ENCODE measurements at places on chromosomes 2 and 18.

GRCh38 chr2:74558284-74559230, 4.0 kb downstream of the DOK1 start:
- no peak for DNase-seq

DNA sequence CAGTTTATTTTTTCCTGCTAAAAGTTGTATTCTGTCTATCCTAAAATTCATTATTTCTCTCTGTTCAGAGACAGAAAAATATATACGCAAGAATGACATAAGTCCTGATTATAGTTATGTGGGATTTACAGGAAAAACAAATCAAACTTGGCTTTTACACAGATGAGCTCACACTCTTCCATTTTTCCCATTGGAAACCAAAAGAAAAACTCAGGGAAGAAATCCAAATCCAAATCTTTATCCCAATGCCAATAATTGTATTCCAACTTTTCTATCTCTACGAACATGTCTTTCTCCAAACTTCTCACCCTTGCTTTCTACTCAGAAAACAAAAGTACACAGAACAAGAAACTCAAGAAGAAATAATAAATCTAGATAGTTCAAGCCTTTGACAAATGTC, 249.1 kb upstream of the TMEFF2 start:
- no peak for DNase-seq

DNA sequence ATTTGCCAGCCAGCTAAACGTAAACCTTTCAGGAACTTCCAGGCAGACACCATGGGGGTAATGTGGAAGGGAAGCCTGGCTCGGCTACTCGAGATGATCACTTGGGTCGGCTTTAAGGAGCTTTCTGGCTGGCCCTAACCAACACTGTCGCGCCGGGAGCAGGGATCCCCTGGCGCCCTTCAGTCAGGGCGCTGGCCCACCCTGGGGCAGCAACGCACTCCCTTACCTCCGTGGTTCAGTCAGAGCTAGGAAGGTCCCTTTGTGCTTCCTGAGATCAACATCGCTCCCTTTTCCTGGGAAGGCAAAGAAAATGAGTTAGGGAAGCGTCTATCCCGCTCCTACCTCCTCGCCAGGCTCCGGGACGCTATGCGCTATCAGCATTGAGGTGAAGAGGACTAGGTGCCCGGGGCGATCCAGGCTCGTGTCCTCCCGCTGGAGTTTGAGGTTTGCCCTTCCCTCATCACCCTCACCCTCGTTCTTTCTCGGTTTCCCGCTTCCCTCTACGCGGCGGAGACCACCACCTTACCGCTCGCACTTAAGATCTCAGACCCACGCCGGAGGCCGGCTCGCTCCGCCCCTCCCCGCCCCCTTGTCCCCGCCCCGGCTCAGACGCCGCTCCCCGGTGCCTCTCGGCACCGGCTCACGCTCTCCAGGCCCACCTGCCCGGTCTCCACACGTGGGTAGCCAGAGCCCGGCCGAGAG, 449 bp upstream of the ATRAID start:
- no peak for DNase-seq

- no peak for DNase-seq
These were observed 241.1 kb upstream of the LRRTM1 start for GRCh38 chr2:80545420-80546210.

DNA sequence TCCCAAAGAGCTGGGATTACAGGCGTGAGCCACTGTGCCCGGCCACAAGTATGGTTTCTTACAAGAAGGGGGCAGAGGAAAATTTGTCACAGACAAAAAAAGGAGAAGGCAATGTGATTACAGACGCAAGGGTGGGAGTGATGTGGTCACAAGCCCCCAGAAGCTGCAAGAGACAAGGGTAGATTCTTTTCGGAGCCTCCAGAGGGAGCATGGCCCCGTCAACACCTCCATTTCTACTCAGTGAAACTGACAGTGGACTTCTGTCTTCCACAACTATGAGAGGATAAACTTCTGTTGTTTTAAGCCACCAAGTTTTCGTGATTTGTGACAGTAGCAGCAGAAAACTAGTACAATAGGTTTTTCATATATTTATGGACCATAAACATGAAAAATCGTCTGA, 2.1 kb upstream of the TCF7L1 start:
- DNase-seq: no peak

- DNase-seq: no peak
These were observed 429 bp downstream of the C2orf76 start for GRCh38 chr2:119366161-119366648.

DNA sequence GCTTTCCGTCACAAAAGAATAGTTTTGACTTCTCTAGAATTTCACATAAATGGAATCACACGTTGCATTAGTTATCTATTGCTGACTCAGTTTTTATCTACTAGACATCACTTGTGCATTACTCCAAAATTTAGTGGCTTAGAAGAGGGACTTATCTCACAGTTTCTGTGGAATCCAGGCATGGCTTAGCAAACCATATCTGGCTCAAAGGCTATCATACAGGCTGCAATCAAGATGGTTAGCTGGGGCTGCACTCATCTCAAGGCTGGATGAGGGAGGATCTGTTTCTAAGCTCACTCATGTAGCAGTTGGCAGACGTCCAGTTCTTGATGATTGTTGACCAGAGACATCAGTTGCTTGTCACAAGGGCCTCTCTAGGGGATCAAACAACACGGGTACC, 6.6 kb upstream of the DSC3 start:
- no peak for DNase-seq

Measured in NCI-H774 (cell line).